ENCODE measurements at places on chromosomes 13 and 19. TPM values are rescaled to one million over a fixed set of nuclear protein-coding genes. Genes with fewer than 3 reads are reported as not detected.

Gene IL12RB1
- 0.22 TPM for total RNA-seq

Gene GRIK5
- total RNA-seq, result 1.3 TPM

GRCh38 chr13:45796426-45797235, 54.9 kb downstream of the SIAH3 start:
- no peak overlapping the region for H3K4me3 ChIP-seq
- peaks cover 4% of the 10 kb centered on the region for H3K4me1 ChIP-seq
- DNase-seq, result no peak
- H3K36me3 ChIP-seq, result no peaks in the 10 kb centered on the region
- no peaks in the 10 kb centered on the region for H3K27me3 ChIP-seq
- H3K27ac ChIP-seq, result no peak overlapping the region

DNA sequence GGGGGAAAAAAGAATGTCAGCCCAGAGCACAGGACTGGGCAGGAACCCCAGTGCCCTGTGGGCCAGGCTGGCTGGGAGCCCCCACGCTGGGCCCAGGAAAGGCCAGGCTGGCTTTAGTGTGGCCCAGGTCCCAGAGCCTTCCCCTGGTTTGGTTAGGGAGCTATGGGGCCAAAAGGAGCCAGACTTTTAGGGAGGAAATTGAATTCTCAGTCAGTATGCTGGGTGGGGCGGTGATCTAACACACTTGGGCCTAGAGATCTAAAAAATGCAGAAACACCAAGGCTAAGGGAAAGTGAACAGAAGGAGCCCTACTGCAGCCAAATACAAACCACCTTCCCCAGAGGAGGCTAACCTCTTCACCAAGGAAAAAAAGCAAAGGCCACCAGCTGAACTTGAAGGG, 137.5 kb downstream of the CRYL1 start:
- H3K4me1 ChIP-seq, result peaks cover 4% of the 10 kb centered on the region
- H3K27me3 ChIP-seq, result no peaks in the 10 kb centered on the region
- DNase-seq, result no peak
- H3K27ac ChIP-seq, result peak overlapping the region; percentile 9
- no peaks in the 10 kb centered on the region for H3K36me3 ChIP-seq

GRCh38 chr19:55273978-55274707, 5.8 kb downstream of the HSPBP1 start:
- DNase-seq, result no peak
- H3K36me3 ChIP-seq, result peaks cover 69% of the 10 kb centered on the region
- H3K27me3 ChIP-seq, result no peaks in the 10 kb centered on the region
- H3K27ac ChIP-seq, result no peak overlapping the region
- H3K4me1 ChIP-seq, result peaks cover 3% of the 10 kb centered on the region
